ENCODE measurements at places on chromosomes 12 and 14.

- no peak for DNase-seq
Observed at GRCh38 chr14:89219051-89219450, 198.0 kb downstream of the FOXN3 start.

DNA sequence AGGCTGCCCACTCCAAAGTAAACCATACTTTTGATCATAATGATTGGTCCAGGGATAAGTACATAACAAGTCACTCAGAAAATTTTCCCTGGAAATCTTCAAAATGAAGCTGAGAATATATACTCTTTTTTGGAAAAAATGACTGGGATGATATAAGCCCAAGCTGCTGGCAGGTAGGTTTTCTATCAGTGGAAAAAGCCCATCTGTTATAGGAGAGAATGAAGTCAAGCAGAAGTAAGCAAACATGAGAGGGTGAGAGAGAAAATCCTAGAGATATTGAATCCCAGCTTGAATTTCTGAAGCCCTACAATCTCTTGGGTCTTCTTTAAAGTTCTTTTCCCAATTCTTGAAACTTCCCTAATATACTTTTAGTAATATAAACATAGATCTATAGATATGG, 37.3 kb upstream of the ZDHHC17 start:
- no peak for DNase-seq

DNA sequence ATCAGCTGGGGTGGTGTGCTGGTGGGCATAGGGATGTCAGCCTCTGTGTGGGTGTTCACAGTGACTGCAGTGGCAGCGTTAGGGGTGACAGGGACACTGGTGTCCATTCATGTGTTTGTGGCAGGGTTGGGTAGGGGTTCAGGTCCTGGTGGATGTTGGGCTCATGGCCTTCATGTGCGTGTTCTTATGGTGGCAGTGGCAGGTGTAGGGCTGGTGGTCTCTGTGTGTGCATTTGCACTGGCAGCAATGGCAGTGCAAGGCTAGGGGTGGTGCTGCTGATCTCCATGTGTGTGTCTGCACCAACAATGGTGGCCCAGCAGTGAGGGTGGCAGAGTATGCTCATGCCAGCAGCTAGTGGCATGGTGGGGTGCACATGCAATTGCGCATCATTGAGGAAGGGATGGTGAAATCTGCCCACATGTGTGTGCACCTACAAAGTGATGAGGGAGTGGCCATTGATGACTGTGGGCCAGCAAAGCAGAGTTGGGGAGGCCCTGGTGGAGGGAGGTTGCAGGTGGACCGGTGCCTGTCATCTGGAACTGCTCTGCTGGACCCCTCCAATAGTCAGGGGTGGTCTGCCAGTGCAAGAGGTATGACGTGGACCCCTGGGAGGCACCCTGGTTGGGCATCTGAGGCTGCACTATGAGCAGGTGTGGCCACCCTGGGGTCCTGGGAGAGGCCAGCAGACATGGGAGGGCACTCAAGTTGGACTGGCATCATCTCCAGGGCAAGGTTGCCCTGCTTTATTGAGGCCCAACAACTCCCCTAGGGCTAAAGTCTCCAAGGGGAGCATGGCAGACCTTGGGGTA, 182.9 kb downstream of the TTC6 start:
- DNase-seq = no peak

DNA sequence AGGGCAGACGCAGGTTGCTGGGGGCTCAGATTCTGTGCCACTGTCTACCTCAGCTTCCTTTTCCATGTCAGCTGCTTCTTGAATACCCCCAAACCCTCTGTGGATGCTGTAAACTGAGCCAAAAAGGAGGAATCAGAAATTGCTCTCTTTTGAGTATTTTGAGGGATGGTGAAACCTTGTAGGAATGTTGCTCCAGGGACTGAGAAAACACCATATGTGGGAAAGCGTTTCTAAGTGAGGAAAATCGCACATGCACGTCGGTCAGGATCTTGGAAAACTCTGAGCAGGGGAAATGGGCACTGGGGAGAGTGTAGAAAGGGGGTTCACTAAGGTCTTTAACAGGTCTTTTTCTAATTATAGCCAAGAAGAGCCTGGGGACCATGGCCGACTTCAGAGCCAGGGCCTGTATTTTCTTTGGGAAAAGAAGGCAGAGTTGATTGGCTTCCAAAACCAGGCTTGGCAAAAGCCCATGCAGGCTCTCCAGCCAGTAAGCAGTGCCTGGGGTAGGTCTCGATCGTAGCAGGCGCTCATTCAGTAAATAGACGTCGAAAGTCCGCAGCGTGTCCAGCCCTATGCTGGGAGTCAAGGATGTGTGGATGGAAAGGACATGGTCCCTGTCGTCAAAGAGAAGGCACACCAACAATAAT, 58.0 kb downstream of the NTF3 start:
- DNase-seq = no peak

- DNase-seq = no peak
Observed at GRCh38 chr12:92158796-92159439, 13.3 kb upstream of the BTG1 start.

DNA sequence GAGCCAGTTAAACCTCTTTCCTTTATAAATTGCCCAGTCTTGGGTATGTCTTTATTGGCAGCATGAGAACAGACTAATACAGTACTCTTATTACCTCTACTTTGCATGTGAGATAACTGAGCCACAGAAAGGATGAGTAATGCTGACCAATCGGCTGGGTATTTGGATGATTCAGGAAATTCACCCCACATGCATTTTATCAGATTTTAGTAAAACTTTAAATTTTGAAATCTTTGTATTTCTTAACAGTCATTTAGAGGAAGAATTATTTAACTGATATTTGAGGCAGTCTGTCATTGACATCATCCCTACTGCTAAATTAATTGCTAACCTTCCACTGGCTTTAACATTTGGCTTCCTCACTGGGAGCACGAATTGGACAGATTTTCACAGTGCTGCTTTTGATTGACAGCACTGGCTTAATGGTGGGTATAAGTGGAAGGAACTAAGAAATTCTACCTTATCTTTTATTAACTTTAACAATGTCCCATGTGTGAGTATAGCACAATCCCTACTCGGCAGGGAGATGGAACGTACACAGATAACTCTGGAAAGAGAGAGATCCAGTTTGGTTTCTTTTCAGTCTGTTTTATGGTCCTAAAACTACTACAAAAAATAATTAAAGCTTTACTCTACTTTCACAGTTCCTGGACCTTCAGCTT, 261.0 kb downstream of the DACT1 start:
- DNase-seq = peak; percentile 49

DNA sequence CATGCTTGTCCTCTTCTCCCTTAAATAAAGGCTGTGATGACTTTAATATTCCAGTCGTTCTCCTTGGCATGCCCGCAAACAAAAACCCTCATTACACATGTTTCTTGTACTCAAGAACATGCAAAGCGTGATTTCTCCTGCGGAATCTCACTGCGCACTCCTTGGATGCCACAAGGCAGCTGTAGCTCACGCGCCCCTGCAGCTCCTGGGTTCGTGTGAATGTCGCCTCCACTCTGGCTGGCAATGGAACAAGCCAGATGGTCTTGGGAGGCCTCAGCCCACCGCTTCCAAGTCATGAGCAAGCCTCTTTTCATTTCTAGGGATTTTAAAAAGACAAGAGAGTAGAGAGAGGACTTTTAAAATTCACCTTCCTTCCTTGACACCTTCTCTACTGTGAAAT, 403.8 kb downstream of the PCNX1 start:
- no peak for DNase-seq

DNA sequence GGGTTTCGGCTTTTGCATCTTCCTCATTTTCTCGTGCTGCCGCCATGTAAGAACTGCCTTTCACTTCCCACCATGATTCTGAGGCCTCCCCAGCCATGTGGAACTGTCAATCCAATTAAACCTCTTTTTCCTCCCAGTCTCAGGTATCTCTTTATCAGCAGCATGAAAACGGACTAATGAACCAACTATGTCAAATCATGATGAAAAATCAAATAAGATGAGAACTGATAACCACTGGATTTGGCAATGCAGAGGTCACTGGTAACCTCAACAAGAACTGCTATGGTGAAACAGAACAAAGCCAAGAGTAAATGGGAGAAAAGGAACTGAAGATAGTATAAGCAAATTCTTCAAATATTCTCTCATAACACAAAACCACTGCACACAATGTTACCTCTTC, 6.0 kb downstream of the EML5 start:
- no peak for DNase-seq

DNA sequence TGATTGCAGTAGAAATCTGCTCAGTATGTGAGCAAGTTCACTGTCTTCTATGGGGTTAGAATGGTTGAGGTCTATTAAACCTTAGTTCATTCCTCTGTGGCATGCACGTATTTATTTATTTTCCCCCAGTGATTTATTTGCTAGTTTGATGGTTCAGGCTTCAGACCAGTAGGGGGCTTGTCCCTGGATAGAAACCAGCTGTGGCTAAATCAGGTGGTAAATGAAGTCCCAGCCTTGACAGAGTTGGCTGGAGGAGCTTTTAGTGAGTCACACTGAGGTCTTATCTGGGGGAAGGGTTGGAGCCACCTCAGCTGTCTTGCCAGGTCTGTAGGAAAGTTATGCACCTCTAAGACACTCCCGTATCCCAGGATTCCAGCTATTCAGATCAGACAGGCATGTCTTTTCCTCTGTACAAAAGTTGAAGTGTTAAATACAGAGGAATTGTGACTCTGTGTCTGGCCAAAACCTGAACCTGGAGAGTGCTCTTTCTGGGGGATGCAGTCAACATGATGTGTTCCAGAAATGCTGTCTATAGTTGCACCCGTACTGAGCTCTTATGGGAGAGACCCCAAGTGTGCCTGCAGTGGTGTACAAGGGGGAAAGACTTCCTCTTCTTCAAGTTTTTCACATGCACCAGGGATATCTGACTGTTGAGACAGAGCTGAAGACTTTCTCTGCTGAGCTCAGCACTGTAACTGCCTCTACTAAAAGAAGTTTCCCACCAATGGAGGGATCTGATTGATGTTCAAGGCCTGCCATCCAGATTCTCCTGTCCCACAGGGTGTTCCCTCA, 1322.1 kb downstream of the TMEM121 start:
- DNase-seq = no peak

DNA sequence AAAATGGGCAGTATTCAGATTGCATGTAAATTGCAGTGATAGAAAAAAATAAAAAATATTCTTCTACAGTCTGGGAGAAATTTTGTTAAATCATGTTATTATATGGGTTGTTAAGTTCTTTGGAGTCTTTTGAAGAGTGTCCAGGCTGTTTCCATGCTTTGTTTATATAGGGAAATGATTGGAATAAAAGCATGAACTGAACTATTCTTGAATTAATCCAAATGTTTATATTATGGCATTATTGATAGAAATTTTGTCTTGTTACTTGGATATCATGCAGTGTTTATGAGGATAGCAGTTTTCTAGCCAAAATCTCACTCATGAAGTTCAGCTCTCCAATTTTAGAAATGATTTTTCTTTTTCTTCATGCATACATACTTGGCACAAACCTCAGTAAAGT, 108.2 kb upstream of the NAV3 start:
- DNase-seq = no peak

DNA sequence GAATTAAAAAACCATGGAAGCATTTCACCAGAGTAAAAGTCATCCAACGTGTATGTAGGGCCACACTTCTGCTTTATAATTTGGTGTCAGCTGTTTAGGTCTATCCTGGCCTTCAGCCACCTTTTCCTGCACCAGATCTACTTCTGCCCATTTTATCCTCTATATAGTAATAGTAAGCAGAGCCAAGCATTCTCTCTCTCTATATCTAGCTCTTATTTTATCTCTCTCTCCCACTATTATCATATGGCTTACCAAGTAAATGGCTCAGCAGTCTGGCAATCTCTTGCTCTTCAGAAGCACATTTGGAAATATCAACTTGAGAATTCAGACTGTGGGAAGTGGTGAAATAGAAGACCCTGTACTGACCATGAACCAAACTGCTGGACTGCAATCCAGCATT, 84.1 kb upstream of the FKBP4 start:
- DNase-seq = no peak

DNA sequence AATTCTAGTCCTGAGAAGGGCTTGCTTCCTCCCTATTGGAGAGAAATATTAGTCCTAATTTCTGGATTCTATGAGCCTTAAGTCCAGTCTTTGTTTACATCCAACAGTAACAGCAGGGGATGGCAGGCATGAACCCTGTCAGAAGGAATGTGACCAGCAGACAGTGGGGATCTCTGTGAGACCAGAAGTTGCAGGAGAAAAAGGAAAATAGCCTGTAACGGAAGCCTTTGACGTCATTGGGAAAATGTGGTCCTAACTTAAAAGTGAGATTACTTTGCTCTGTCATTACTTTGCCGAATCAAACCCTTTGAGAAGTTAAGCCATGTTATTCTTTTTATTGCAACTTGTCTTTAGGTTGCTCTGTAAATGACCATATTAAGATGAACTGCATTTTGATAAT, 218.2 kb upstream of the PRICKLE1 start:
- no peak for DNase-seq

- DNase-seq = peak; percentile 92
Observed at GRCh38 chr12:123388177-123388950, 4.4 kb downstream of the KMT5A start.

Data from AG08396 (cell line).